ENCODE measurements at places on chromosomes 2 and 18.

DNA sequence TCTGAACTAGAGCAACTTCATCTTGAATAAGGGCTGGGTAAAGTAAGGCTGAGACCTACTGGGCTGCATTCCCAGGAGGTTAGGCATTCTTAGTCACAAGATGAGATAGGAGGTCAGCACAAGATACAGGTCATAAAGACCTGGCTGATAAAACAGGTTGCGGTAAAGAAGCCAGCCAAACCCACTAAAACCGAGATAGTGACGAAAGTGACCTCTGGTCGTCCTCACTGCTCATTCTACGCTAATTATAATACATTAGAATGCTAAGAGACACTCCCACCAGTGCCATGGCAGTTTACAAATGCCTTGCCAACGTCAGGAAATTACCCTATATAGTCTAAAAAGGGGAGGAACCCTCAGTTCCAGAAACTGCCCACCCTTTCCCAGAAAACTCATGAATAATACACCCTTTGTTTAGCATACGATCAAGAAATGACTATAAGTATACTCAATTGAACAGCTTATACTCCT is 109.1 kb downstream of the FIGN start:
- DNase-seq, result no peak

- DNase-seq, result no peak
These were observed 180.7 kb upstream of the SERPINE2 start for GRCh38 chr2:224219781-224220180.

GRCh38 chr2:218821605-218822211 is 9.9 kb downstream of the PRKAG3 start:
- no peak for DNase-seq

DNA sequence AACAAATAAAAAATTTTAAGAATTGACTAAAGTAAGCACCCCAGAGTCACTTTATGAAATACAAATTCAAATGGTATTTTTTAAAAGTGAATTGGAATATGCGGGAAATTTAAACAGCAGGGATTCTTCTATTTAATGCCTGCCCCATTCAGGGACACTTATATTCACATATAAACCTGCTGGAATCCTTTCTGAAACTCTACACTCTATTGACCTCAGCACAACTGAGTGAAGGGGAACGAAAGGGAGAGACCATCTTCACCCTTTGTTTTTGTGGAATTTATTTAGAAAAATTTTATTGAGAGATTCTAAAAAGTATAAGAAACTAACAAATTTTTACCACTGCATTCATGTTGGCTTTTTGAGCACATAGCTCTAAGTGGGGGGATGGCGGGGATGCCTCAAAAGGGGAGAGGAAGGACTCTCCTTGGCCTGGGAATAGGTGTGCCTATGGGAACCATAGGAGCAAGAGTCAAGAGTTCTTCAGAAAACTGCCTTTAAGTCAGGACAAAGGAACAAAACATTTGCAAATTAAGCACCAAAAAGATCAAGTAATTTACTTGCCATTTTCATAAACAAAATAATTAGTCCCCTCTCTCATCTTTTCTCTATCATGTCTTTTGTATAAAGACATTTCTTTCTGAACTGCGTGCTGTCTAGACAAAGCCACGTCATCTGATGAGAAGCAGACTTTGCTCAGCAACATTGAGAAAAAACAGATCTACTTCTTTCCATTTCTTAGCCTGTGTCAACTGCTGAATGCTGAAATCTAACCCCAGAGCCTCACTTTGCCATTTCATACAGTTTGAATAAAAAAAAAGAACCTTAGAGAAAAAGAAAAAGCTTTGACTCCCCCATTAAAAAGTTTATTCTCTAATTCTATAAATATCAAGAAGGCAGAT is 21.6 kb upstream of the FLACC1 start:
- no peak for DNase-seq

DNA sequence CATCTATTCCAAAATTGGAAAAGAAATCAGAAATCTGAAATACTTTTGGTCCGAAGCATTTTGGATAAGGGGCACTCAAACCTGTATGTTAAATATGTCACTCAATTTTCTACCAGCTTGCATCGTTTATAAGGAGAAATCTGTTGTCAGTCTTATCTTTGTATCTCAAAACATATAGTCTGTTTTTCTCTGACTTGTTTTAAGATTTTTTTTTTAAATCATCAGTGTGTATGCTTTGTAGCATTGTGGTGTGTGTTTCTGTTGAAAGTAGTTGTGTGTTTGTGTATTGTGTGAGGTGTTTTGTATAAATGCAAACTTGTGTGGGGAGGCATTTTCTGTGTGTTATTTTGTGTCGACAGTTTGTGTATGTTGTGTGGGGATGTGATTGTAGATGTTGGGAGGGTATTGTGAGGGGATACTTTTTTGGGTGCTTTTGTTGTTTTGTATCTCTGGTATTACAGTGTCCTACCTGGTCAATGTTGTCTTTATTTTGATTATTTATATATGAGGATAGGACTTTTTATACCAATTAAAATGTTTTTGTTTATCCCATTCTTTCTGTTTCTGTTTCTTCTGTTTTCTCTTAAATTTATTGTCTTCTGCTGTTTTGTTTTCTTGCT is 30.9 kb downstream of the SMCHD1 start:
- peak; percentile 38 for DNase-seq

DNA sequence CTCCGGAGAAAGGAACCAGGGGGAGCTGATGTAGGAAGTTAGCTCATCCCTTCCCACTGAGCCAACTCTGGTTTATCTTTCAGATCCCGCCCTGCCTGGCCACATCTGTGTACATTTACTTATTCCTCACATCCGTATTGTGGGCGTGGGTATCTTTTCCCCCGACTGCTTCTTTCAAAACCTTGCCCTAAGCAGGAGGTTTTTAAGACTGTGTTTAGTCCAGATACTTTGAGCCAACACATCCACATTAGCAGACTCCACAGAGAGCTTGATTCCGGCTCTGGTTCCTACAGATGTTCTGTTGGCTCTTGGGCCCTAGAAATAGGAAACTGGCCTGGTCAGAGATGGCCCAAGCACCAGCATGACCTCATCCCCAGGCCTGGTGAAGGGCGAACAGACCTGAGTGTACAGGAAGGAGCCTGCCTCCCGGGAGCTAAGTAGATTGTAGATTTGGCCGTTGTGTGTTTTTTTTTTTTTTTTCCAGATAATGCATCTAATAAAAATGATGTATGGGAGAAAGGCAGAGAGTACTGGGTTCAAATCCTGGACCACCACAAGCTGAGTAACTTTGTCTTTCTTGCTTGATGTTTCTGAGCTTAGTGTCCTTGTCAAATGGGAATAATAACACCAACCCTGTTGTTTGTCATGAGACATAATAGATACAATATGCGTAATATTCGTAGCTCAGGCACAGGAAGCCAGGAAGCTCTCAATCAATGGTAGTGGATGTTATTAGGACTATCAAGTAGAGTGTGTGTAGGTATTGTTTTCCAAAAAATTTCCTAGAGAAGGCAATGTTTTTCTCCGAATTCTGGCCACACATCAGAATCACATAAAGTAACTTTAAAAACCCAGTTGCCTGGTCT is 92.3 kb downstream of the PRKCE start:
- DNase-seq, result no peak

DNA sequence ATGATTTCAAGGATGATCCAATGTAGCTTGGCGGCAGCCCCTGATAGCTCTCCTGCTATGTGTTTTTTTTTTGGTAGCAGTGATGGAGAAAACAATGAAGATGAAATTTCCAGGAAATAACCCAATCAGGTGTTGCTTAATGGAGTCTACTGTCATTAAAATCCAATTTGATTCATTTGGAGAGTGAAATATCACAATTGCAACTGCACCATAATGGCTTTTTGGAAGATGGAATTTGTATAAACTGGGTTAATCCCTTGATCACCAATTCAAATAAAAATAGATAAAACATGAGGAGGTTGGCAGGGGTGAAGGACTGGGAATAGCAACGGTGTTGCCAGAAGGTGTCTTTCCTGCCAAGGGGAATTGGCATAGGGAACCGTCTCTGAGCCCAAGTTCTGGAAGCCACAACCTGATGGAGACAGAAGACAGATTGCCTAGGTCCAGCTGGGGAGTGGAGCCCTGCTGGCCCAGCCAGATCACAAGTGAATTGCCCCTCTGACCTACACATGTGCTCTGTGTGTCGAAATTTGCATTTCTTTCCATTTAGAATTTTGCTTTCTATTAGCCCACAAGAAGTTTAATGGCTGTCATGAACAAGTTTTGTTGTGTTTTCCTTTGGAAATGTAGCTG is 170.3 kb upstream of the SPRED2 start:
- no peak for DNase-seq
